ENCODE measurements at places on chromosomes 2 and 18.
A peak's percentile ranks its signal among the peaks of the same experiment; 100 is the strongest.

- ATAC-seq = peak; percentile 56
These were observed 888 bp upstream of the ADCY3 start for GRCh38 chr2:24920809-24921441.

DNA sequence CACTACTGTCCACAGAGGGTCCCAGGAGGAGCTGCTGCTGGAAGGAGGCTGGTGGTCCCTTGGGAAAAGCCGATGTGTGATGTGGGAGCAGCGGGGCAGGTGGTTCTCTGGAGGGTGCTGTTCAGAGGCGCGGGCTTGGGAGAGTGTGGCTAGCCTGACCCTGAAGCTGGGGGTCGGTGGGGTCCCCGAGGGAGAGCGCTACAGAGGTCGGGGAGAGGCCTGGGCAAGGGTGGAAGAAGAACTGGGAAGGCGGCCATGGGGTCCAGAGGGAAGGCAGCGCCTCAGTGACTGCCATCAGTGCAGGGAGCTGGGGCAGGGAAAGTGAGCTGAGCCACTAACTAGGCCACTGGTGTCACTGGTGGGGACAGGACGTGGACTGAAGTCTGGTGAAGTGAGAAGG is 32.5 kb downstream of the FAM228A start:
- no peak for ATAC-seq

DNA sequence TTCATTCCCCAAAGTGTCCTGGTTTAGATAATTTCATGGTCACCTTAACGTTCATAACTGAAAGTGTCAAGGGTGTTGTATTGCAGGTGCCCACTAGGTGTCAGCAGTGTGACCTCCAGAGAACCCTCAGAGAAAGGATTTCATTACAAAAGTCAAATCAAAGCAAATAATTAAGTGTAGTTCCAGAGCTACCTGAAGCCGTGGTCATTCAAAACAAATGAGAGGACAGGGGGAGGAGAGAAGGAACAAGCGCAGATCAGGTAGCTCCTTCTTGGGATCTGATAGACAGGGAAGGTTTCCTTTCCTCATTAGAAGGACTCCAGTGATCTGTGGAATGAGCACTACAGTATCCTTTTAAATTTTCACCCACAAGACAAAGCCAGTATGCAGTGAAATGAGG is at the start of gene SLC9A4:
TSS of gene SLC9A4 (plus strand) at position 207 of the 400 bp plus-strand sequence. CDS start 534 bp downstream, outside the sequence.
- ATAC-seq = peak; percentile 79

DNA sequence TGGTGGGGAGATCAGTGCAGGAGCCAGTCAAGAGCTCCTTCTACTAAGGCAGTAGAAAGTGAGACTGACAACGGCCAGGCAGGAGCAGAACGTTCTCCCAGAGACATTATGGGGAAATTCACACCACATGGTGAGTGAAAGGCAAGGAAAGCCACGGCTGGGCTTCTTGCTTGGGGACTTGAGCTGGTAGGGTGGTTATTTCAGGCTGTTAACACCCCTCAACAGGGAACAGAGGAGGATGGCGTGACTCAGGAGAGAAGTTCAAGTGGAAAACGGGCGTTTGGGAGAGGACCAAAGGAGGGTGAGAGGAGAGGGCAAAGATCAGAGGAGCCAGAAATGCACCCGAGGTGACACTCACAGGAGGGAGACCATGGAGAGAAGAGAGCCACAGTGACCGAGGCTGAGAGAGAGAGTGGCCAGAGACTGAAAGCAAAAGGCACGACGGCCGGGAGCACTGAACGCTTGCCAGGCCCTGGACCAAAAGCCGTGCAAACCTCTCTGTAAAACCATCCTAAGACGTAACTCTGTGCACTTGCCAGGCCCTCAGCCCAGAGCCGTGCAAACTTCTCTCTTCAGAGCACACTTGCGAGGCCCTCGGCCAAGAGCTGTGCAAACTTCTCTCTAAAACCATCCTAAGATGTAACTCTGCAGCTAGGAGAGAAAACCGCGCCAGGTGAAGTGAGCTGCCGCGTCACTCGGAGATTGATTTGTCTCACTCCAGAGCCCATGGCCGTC is 7.7 kb downstream of the TPO start:
- no peak for ATAC-seq

DNA sequence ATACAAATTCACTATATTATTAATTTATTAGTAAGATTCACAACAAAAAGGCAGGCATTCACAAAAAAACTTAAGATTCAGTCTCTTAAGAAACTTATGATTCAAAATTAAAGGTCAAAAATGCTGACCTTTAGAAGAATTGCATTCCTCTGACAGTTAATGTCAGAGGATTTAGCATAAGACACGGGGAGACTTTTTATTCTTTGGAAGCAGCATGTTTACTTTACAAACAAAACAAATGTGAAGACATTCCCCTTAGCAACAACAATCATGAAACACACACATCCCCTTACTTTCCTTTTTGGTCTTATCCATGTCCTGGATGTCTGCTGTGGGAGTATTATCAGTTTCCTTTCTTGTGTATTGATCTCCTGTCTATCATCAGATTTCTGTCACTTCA is 117.1 kb downstream of the RAD51AP2 start:
- no peak for ATAC-seq

- no peak for ATAC-seq
These were observed 9.2 kb upstream of the CCDC141 start for GRCh38 chr2:179059026-179059700.

DNA sequence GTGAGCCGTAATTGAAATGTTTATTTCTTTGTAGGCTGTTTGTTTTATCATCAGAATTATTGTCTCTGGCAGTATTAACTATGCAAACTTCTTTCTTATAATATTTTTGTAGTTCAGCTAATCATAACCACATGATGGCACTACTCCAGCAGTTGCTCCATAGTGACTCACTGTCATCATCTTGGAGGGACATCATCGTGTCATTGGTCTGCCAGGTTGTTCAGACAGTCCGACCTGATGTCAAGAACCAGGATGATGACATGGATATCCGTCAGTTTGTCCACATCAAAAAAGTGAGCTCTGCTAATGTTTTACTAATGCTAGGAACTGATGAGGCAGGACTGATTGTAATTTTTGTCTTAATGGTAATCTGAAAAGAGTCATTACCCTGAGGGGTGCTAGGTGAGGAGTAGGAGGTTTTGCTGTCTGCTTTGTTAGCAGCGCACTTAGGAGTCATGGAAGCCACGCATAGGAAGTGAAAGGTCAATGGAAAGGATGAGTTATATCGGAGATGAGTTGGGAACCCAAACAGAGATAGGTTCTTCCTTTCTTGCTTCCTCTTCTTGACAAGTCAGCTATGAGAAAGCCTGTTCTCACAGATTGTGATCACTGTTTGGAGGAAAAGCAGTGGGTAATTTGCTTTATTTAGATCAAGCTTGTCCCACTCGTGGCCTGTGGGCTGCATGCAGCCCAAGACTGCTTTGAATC is 49.2 kb downstream of the PIKFYVE start:
- ATAC-seq = peak; percentile 44

DNA sequence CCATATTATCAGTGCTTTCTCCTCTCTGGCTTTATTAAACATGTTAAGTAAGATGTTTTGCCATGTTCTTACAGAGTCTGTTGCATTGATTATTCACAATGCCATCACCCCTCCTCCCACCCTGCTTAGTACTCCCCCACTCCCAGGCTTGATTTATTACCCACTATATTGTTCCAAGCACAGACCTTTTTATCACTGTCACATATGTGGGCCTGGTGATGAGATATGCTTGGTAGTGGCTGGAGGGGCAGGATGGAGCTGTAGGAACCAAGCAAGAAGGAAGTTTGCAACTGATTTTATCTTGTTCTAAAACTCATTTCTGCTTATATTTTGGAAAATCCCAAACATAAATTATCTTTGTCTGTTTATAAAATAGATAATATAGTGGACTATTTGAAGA is 748.2 kb upstream of the CELF4 start:
- ATAC-seq = no peak

GRCh38 chr18:23479829-23480505 is 23.3 kb upstream of the RMC1 start:
- no peak for ATAC-seq

- no peak for ATAC-seq
These were observed 36.9 kb downstream of the EHD3 start for GRCh38 chr2:31270822-31271231.

- no peak for ATAC-seq
These were observed 70.4 kb upstream of the HDAC4 start for GRCh38 chr2:239471011-239471792.

DNA sequence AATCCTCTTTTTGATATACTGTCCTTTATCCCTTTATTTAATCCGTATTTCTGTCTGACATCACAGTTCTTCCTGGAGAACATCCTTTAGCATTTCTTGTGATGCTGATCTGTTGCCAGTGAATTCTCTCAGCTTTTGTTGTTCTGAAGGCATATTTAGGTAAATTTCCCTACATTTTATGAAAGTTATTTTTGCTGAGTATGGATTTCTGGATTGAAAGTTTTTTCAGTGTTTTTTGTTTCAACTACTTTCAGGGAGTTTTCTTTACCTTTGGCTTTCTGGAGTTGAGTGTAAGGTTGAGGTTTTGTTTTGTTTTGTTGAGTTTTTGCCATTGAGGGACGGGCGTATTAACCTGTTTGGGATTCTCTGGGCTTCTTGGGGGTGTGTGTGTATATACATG is 22.5 kb downstream of the SNTG2 start:
- no peak for ATAC-seq

DNA sequence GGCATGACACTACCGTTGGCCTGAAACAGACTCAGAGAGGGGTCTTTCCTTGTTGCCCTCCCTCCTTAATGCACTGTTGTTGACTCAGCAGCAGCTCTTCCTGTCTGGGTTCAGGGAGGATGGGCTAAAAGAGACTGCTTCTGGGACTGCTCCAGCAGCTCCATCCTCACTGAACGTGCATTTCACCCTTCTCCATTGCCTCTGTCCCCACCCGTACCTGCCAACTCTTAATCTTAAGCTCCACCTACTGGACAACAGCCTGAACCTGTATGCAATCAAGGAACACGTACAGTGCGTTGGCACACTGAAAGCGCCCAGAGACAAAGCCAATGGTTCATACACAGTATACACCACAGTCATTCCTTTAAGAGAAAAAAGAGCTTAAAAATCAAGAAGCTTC is 230.8 kb upstream of the RAB6C start:
- ATAC-seq = no peak

- ATAC-seq = no peak
These were observed 23.2 kb downstream of the RALB start for GRCh38 chr2:120275617-120276400.

GRCh38 chr18:59026364-59026763 is 113.3 kb upstream of the SEC11C start:
- ATAC-seq = no peak

DNA sequence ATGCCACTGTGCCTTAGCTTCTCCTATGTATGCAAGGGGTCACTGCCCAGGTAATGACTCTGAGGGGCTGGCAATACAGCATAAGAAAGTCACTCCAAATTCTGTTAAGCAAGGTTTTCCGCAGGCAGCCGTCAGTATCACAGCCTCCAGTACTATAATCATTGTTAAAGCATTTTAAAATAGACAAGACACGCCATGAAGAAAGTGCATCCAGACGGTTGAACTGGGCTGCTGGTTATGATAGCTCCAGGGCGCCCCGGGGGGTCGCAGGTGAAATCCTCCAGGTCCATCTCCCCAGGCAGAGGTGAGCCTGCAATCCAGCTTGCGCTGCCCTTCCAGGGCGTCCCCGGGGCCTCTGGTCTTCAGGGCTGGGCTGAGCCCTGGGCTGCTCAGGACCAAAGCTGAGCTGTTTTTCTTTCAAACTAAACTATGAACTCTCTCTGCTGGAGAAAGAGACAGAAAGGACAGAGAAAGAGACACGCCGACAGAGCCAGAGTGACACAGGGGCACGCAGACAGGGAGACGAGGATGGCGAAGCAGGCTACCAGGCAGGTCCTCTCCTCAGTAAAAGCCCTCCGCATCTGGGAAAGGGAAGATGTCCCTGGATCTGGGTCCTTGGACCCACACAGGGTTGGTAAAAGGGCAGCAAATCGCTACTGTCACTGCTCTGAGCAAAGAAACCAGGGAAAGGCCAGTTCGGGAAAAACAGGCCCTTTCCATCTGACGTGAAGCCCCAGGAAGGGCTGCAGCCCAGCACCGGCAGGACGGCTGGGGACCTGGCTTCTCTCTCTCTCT is 2.1 kb upstream of the TWIST2 start:
- no peak for ATAC-seq

- no peak for ATAC-seq
These were observed 127.3 kb downstream of the BCL2 start for GRCh38 chr18:63192126-63192884.

DNA sequence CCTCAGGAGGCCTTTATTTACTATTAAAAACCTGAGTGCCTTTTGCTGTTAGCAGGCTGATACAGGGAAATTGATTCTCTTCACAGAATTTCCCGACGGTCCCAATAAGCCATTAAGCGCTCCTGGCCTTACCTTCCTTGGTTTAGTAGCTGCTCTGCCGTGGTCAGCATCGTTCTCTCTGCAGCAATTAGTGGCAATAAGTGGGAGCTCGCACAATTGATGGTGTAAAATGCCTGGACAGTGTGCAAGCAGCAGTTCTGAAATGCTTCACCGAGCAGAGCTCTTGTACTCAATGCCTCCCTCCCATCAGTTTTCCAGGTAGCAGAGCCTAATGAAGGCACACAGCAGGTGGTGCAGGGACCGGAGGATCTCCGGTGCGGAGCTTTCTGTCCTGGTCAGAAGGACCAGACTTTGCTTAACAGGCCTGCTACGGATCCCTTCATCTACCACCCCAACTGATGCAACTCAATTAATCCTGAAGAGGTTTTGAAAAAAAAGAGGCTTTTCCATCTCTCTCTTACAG is 1.1 kb upstream of the LINC00305 start:
- no peak for ATAC-seq

DNA sequence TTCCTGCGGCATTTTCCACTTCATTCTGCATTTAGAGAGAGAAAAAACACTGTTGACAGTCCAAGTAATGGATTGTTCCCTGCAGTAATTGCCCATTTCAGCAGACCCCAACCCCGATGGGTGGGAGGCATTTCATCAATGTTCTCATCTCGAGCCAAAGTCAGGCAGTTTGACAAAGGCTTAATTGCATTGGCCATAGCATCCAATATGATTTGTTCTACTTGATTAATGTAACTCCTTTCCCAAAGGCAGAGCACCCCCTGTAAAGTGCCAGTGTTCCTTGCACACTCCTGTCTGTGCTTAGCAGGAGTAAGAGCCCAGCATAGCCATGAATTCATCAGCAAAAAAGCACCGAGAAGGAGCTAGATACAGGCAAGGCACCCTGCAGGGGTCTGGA is 174.4 kb downstream of the SEPTIN10 start:
- no peak for ATAC-seq

DNA sequence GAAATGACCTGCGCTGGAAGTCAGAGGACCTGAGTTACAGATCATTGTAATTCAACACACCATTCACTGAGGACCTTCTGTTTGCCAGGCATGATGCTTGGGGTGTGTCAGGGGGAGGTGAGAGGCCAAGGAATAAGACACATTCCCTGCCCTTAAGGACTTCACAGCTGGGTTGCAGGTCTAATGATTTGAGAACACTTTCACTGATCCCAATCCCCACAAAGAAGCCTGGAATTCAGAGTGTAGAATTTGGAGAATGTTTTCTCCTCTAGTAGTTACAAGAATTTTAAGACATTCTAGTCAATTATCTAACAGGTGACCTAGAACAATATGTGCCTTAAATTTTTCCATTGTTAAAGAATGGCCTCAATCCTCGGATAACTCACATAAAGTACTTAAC is 322.4 kb downstream of the TNS1 start:
- no peak for ATAC-seq

Data from SK-N-SH treated with all-trans-retinoic acid at 6 μM for 48 hours (cell line).